Muscle of arm (tissue), 14 donors: ENCODE measurements at places on chromosomes 7 and 10.

- DNase-seq: peak; percentile 29
Observed at GRCh38 chr7:21108182-21108581, 319.7 kb upstream of the SP4 start.

- peak; percentile 22 for DNase-seq
Observed at GRCh38 chr7:133784486-133785001, 342.6 kb upstream of the LRGUK start.

- peak; percentile 59 for DNase-seq
Observed at GRCh38 chr10:101354328-101355071, 535 bp downstream of the BTRC start.

GRCh38 chr7:84675633-84676034 lies 481.0 kb upstream of the SEMA3A start:
- no peak for DNase-seq

GRCh38 chr10:119049777-119050176 lies 20.3 kb downstream of the NANOS1 start:
- no peak for DNase-seq

- no peak for DNase-seq
Observed at GRCh38 chr10:103802081-103802480, 53.3 kb downstream of the SH3PXD2A start.
